T-helper 1 cell (primary cell): ENCODE measurements at places on chromosomes 1 and 21.
A peak's percentile ranks its signal among the peaks of the same experiment; 100 is the strongest.

GRCh38 chr1:237692255-237692654, 198.5 kb downstream of the ZP4 start:
- DNase-seq = no peak

DNA sequence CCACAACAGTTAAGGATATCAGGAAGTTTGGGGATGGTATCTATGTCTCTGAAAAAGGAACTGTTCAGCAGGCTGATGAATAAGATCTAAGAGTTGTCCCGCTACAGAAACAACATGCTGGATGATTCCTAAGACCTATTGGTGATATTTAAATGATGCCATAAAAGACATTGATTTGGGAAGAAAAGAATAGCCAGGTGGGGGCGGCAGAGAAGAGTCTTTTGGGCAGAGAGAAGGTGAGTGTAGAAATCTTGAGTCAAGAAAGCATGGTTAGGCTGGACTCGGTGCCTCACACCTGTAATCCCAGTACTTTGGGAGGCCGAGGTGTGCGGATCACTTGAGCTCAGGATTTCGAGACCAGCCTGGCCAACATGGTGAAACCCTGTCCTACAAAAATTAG, 11.8 kb upstream of the TMEM201 start:
- no peak for DNase-seq

- DNase-seq = no peak
Measured at GRCh38 chr21:36375994-36376393, 9.2 kb upstream of the CHAF1B start.

GRCh38 chr1:1361233-1361981, 3.1 kb upstream of the MXRA8 start:
- DNase-seq = no peak

DNA sequence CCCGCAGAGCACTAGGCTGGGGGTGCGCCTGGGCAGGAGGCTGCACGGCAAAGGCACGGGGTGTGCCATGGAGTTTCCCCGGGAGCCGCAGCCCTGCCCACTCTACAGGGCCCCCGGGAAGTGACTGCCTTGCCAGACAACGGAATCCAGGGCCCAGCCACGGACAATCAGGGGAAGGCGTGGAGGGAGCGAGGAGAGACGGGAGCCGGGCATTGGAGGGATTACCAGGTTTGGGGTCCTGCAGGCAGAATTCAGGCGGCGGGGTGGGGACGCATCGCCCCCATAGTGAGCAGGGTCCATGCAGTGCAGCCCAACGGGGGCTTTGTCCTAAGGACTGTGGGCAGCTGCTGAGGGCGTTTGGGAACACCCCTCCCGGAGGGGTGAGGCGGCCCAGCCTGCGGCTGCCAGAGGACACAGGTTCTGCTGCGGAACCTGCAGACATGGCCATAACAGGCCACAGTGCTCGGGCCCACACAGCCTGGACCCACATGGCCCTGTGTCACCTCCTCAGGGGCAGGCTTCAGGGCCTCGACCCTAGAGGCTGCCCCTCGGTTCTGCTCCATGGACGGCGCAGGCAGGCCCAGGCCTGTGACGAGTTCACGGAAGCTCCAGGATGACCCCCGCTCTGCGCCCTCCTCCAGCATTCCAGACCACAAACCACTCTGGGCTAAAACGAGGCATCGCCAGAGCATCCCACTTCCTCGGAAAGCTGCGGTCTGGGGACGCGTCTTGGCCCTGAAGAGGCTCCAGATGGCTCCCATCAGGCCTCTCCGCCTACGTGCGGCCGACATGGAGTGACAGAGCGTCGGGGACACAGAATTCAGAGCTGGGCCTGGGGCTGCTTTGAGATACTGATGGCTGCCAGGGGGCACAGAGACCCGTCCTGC, 54.5 kb downstream of the COL6A1 start:
- no peak for DNase-seq

DNA sequence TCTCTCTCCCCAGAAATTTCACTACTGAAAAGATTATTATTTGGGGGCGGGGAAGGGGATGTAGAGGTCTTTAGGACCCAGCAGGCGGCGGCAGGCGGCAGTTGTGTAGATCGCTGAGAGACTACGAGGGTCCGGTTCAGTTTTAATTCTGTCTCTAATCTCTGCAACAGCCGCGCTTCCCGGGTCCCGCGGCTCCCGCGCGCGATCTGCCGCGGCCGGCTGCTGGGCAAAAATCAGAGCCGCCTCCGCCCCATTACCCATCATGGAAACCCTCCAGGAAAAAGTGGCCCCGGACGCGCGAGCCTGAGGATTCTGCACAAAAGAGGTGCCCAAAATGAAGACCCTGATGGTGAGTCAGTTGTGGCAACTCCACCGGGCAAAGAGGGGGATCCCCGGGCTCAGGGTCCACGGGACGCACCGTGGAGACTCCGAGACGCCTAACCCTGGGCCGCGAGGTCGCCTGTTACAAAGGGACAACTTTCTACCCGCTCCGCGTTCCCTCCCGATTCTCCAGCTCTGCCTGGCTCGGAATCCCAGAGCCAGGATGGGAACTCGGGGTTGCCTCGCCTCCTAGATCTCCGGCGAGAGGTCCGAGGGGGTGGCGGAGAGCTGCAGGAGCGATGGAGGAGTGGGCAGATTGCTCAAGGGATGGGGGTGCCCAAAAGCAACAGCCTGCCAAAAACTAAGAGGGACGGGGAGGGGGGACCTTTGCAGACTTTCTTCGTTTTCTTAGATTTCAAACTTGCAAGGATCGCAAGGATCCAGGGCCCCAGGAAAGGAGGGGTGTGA, at the start of gene ST6GALNAC5:
ST6GALNAC5 (plus strand) TSS at position 139 of the 789 bp plus-strand sequence.
- no peak for DNase-seq

DNA sequence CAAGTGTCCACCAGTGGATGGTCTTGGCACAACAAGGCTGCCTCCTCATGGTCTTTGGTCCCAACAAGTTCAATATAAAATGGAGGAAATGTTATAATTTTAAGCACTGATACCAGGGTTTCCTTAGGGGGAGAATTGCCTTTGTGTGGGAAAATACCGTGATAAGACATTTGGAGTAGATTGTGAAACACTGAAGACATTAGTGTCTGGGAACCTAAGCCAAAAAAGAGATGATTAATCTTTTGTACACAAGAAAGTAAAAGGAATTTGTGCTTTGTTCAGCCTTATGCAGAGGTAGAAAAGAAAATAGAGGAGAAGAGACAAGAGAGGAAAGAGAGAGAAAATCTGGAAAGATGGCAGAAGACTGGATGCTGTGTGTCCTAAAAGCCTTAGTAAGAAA, 36.1 kb downstream of the ST6GALNAC3 start:
- no peak for DNase-seq

- DNase-seq = no peak
Measured at GRCh38 chr1:13754510-13755103, 54.6 kb downstream of the PRDM2 start.

DNA sequence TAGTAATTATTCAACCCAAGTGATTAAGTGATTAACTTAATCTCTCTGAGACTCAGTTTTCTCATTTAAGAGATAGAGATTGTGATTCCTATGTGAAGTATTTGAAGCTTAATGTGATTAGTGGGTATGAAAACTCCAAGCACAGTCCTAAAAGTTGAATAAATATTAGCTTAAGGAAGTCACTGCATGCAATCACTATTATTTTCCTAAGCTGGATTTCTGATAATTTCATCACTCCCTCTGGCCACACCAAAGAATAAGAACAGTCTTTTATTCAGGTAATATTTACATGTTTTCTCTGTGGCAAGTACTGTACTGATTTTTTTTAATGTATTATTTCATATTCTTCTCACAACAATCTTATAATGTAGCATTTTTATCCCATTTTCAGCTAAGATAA, 31.1 kb downstream of the CD55 start:
- no peak for DNase-seq

GRCh38 chr1:18548643-18549042, 67.9 kb downstream of the KLHDC7A start:
- no peak for DNase-seq

GRCh38 chr1:30649321-30649991, 73.9 kb downstream of the MATN1 start:
- no peak for DNase-seq

- no peak for DNase-seq
Measured at GRCh38 chr1:169108863-169109560, 2.5 kb downstream of the ATP1B1 start.

- no peak for DNase-seq
Measured at GRCh38 chr21:24714646-24715200, 892.6 kb downstream of the MRPL39 start.

DNA sequence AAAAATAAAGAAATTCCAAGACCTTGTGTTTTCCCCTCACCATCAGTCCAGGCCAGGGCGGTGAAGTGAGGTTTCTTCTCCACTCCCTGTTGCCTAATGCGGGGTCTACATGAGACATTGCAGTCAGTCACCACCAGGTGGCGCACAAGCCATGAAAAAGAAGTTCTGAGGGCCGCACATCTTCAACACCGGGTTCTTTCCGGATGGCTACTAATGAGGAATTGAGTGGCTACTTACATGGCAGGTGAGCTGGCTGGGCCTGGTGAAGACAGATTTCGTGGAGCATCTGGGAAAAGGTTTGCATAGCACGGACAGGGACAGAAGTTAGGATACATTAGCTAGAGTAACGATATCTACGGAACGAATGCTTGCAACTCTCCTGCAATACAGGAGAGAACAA, 15.8 kb upstream of the S100A11 start:
- DNase-seq = peak; percentile 65

GRCh38 chr1:211035821-211036380, 98.0 kb downstream of the KCNH1 start:
- DNase-seq = no peak
